Stomach (tissue), 19 donors: ENCODE measurements at places on chromosomes 7 and 10. TPM values are rescaled to one million over a fixed set of nuclear protein-coding genes. Genes with fewer than 3 reads are reported as not detected.

GRCh38 chr7:137931823-137932222, 70.1 kb downstream of the CREB3L2 start:
- H3K27me3 ChIP-seq, result no peaks in the 10 kb centered on the region
- H3K27ac ChIP-seq, result no peak overlapping the region
- peaks cover 55% of the 10 kb centered on the region for H3K4me1 ChIP-seq
- peaks cover 14% of the 10 kb centered on the region for H3K36me3 ChIP-seq

Gene ATP5MK
- polyA plus RNA-seq, result 1,448 TPM

- no peak overlapping the region for H3K27ac ChIP-seq
- no peaks in the 10 kb centered on the region for H3K36me3 ChIP-seq
- H3K27me3 ChIP-seq, result peaks cover 45% of the 10 kb centered on the region
- DNase-seq, result peak; percentile 30
- peaks cover 23% of the 10 kb centered on the region for H3K4me1 ChIP-seq
- H3K4me3 ChIP-seq, result peak overlapping the region; percentile 43
Observed at GRCh38 chr7:130490888-130491804, 739 bp upstream of the MEST start.

- no peak for DNase-seq
- H3K27ac ChIP-seq, result no peak overlapping the region
- no peaks in the 10 kb centered on the region for H3K4me1 ChIP-seq
- no peaks in the 10 kb centered on the region for H3K36me3 ChIP-seq
- H3K27me3 ChIP-seq, result no peaks in the 10 kb centered on the region
Observed at GRCh38 chr7:26103596-26103995, 48.4 kb upstream of the NFE2L3 start.

GRCh38 chr10:95616446-95616845, 40.1 kb downstream of the ALDH18A1 start:
- no peaks in the 10 kb centered on the region for H3K4me1 ChIP-seq
- H3K27me3 ChIP-seq, result no peaks in the 10 kb centered on the region
- no peak for DNase-seq
- no peak overlapping the region for H3K4me3 ChIP-seq
- peaks cover 67% of the 10 kb centered on the region for H3K36me3 ChIP-seq
- H3K27ac ChIP-seq, result no peak overlapping the region

DNA sequence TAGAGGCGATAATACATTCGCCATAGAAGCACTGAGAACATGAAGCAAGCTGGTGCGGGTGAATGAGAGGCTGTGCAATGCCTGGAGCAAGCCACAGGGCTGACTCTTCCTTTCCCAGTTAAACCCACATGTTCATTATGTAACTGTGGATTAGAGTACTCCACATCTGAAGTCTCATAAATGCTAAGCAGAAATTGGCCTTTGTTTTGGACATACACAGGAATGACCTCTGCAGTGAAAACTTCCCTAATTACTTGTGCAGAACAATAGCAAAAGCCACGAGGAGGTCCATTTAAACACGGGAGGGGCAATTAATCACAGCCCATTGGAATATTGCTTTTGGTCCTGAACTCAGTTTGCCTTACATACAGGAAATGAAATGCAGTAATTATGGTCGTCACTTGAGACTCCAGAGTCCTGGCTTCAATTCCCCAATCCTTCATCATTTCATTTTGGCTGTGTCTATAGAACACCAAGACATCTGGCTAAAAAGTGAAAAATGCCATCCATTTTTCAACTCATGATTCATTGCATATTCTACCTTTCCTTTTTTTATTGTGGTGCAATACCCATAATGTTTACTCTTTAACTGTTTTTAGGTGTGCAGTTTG, 78.7 kb upstream of the CXCL12 start:
- H3K36me3 ChIP-seq, result no peaks in the 10 kb centered on the region
- no peak overlapping the region for H3K27ac ChIP-seq
- peaks cover 2% of the 10 kb centered on the region for H3K27me3 ChIP-seq
- no peak overlapping the region for H3K4me3 ChIP-seq
- no peak for DNase-seq
- no peaks in the 10 kb centered on the region for H3K4me1 ChIP-seq

DNA sequence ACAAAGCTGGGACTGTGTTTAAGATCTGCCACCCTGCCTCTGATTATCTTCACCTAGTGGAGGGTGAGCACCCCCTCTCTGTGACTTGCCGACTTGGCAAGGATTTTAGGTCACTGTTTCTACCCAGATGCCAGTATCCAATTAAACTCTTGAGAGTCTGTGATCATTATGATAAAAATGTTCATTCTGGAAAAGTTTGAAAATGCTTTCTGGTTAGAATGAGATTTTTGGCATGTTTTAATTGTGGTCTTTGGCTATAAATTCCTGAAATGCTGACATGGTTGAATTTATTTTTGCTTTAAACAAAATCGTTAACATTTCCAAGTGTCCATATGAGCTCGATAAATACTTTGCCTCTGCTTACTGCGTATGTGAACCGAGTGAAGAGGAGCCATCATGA, 221.4 kb downstream of the BICC1 start:
- no peaks in the 10 kb centered on the region for H3K27me3 ChIP-seq
- H3K4me1 ChIP-seq, result no peaks in the 10 kb centered on the region
- no peak overlapping the region for H3K4me3 ChIP-seq
- DNase-seq, result no peak
- H3K36me3 ChIP-seq, result no peaks in the 10 kb centered on the region

GRCh38 chr10:70274643-70275042, 9.2 kb downstream of the NPFFR1 start:
- H3K36me3 ChIP-seq, result no peaks in the 10 kb centered on the region
- H3K4me3 ChIP-seq, result no peak overlapping the region
- peaks cover 13% of the 10 kb centered on the region for H3K4me1 ChIP-seq
- H3K27me3 ChIP-seq, result no peaks in the 10 kb centered on the region
- no peak for DNase-seq
- no peak overlapping the region for H3K27ac ChIP-seq

DNA sequence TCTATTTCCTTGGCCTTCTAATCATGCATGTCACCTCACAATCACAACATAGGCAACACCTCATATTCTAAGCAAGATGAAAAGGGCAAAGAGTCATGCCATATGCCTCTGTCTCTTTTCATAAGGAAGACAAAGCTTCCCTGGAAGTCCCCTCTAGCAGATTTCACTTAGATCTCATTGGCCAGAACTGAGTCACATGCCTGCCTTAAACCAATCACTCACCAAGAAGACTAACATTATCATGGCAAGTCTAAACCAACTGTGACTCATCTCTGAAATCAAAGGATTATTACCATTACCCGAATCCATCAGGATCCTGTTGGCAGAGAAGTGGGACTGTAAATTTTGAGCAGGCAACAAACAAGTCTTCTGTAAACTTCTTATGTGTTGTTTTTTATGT, 27.8 kb downstream of the CAV1 start:
- no peak overlapping the region for H3K4me3 ChIP-seq
- H3K27me3 ChIP-seq, result no peaks in the 10 kb centered on the region
- peaks cover 39% of the 10 kb centered on the region for H3K4me1 ChIP-seq
- no peak for DNase-seq

- no peak for DNase-seq
- no peaks in the 10 kb centered on the region for H3K4me1 ChIP-seq
- H3K27ac ChIP-seq, result no peak overlapping the region
- H3K36me3 ChIP-seq, result no peaks in the 10 kb centered on the region
Observed at GRCh38 chr10:123428391-123428790, 237.8 kb upstream of the GPR26 start.

GRCh38 chr10:49131507-49132361, 2.1 kb downstream of the FAM170B start:
- no peak overlapping the region for H3K4me3 ChIP-seq
- H3K27ac ChIP-seq, result no peak overlapping the region
- DNase-seq, result peak; percentile 42
